Activated CD4-positive, alpha-beta memory T cell treated with anti-CD3 and anti-CD28 coated beads, Interleukin-2, amount 10 ng/mL, durations not matched to agents 7 days and 5 days (primary cell): ENCODE measurements at places on chromosomes 1 and 21. TPM values are rescaled to one million over a fixed set of nuclear protein-coding genes. Genes with fewer than 3 reads are reported as not detected.

GRCh38 chr1:224067621-224068457 lies 46.1 kb upstream of the FBXO28 start:
- H3K27ac ChIP-seq, result no peak overlapping the region
- no peak for DNase-seq
- H3K4me1 ChIP-seq, result peaks cover 12% of the 10 kb centered on the region

Gene VWA5B1
- not detected for total RNA-seq

Gene IVL
- total RNA-seq, result not detected

- no peaks in the 10 kb centered on the region for H3K27me3 ChIP-seq
- peak overlapping the region; percentile 79 for H3K27ac ChIP-seq
- H3K4me3 ChIP-seq, result peak overlapping the region; percentile 83
- H3K4me1 ChIP-seq, result peaks cover 49% of the 10 kb centered on the region
- DNase-seq, result peak; percentile 47
- H3K36me3 ChIP-seq, result peaks cover 22% of the 10 kb centered on the region
Measured at GRCh38 chr1:229625071-229625914, 629 bp downstream of the TAF5L start.

- H3K36me3 ChIP-seq, result peaks cover 2% of the 10 kb centered on the region
- H3K27me3 ChIP-seq, result no peaks in the 10 kb centered on the region
- no peak for DNase-seq
- H3K4me1 ChIP-seq, result no peaks in the 10 kb centered on the region
- H3K27ac ChIP-seq, result no peak overlapping the region
- no peak overlapping the region for H3K4me3 ChIP-seq
Measured at GRCh38 chr21:25955646-25956045, 214.9 kb downstream of the APP start.

DNA sequence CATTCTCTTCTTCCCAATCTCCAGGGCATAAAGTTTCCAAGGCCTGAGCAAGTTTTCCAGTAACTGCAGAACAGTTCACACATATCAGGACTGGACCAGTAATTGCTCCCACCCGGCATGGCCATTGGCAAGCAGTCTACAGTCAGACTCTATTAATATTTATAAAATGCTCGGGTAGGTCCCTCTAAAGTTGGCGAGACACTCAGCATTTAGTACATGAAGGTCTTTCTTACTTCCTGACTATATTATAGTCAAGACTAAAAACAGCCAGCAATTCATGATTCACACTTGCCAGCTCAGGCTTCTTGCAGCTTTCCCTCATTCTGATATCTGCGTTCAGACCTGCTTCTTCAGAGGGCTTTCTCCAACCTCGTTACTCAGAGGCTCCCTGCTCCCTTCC lies 25.4 kb downstream of the GADD45A start:
- H3K4me3 ChIP-seq, result no peak overlapping the region
- H3K27ac ChIP-seq, result no peak overlapping the region
- DNase-seq, result no peak

DNA sequence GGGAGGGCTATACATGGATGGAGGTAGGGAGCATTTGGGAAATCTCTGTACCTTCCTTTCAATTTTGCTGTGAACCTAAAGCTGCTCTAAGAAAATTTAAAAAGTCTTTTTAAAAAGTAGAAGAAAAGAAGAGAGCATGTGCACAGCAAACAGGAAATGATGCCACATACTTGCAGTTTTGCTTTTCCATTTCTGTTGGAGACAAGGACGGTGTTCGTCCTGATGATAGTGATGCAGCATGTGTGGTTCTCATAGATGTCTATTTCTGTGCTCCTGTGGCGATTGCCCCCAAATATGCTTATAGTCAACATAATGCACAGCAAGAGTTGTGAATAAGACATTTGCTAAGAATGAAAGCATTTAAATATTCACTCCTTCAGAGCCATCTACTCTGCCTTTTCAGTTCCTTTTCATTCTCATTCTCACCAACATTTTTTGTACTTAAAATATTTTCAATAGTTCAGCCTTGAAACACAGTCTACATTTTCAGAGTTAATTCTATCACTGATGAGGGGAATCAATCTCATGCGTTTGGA lies 66.6 kb downstream of the LRRC8C start:
- peak overlapping the region; percentile 26 for H3K4me3 ChIP-seq
- peaks cover 85% of the 10 kb centered on the region for H3K4me1 ChIP-seq
- H3K27me3 ChIP-seq, result no peaks in the 10 kb centered on the region
- DNase-seq, result no peak
- H3K27ac ChIP-seq, result peak overlapping the region; percentile 89
